HEK293T (cell line): ENCODE measurements at places on chromosomes 1 and 21.

- DNase-seq: no peak
Observed at GRCh38 chr1:75100481-75101092, 33.6 kb upstream of the LHX8 start.

GRCh38 chr1:35762141-35762540 lies 7.6 kb downstream of the CLSPN start:
- DNase-seq: no peak

- DNase-seq: no peak
Observed at GRCh38 chr1:15028102-15028501, 125.4 kb upstream of the TMEM51 start.

DNA sequence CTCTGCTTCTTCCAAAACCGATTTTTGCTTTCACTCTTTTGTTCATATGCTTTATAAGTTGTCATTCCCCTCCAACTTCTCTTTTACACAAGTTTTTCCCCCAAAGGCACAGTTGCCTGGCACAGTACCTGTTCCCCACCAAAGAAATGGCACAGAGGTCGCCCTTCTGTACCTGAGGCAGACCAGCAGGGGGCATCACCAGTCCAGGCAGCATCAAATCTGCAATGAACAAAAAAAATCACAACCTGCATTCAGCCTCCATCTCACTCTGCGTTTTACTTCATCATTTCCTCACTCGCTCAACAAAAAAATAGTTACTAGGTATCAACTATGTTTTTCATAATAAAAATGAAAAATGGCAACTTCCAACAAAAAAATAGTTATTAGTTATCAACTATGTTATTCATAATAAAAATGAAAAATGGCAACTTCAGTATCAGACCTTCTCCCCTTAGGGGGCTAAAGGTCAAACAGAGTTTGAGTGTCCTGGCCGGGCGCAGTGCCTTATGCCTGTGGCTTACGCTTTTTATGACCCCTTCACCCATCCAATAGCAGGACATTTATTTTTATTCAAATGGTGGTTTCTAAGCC lies 4.1 kb downstream of the EIF2D start:
- DNase-seq: peak; percentile 66

DNA sequence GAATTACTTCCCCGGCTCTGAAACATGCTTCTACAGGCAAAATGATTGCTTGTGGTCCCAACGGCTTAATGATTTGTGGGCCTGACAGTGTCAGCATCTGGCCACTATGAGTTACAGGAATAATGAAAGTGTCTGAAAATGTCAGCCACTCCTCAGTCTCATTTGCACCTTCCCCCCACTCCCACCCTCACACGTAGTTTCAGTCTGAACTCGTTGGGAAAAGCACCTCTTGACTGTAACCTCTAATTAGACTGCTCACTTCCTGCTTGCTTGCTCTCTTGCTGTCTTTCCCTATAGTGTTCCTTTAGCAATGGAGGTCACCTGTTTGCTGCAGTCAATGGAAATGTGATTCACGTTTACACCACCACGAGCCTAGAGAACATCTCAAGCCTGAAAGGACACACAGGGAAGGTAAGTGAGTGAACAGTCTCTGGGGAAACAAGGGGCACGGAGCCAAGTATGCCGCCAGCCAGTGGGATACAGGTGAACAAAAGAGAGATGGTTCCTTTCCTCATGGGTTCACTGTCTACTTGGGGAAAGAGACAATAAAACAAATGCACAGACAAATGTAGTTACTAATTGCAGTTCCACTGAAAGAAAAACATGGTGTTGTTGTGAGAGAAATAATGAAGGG lies 27.1 kb downstream of the CFAP57 start:
- no peak for DNase-seq

DNA sequence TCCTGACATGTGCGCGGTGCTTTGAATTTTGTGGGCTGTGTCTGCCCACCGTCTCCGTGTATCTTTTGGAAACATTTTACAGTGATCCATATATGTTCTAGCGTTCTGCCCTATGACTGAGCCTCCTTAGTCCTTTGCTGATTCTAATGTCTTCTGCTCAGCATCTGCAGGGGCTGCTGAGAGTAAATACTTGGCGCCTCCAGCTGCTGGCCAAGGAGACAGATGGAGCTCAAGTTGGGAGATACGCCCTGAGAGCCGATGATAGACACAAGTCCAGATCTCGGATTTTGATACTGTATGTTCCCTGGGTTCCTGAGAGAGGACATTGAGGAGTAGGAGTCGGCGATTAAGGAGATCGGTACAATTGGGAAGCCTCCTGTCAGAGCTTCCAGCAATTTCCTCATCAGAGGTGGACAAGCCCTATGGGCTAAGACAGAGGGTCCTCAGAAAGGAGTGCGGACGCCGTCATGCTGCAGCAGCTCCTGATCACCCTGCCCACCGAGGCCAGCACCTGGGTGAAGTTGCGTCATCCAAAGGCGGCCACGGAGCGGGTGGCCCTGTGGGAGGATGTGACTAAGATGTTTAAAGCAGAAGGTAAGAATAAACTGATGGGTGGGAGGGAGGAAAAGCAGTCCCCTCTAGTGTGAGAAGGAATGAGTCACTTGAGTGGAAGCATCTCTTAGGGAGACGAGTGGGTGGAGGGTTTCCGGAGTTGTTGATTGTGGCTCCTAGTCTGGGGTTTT lies 390 bp downstream of the ZFP69B start:
- peak; percentile 16 for DNase-seq

- DNase-seq: no peak
Observed at GRCh38 chr1:199151634-199152425, 513.0 kb downstream of the PTPRC start.

DNA sequence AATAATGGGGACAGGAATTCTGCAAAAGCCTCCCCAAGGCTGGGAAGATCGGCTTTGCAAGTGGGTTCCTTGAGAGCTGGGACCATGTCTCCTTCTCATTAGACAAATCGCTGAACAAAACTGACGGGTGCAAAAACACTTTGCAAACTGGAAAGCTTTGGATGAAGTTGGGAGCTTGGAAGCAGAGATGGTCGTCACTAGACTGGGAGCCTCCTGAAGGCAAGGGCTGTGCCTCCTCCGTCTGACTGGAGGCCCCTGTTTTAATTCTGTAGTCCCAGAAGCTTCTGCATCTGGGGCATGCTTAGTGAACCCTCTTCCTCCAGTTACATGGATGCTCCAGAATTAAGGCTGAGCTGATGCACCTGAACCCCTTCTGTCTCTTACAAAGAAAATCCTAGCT lies 82.3 kb upstream of the IFFO2 start:
- no peak for DNase-seq
